ENCODE measurements at places on chromosomes 6 and 20. TPM values are rescaled to one million over a fixed set of nuclear protein-coding genes. Genes with fewer than 3 reads are reported as not detected.

DNA sequence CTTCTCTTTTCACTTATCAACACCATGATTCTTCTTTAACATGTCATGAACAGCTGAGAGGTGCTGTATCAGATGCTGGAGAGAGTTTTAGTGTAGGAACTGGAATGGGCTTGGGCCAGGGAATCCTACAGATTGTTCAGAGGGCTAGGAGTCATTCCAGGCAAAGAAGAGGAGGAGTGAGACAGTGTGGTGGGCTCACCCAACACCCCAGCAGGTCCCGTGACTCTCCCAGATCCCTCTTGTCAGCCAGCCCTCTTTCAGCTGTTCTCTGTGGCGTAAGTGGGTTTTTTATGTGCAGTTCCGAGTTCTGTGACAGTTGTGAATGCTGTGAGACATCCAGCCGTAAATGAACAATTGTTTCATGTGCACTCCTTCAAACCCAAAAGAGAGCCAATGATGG is 31.4 kb upstream of the CEP162 start:
- DNase-seq, result no peak
- H3K27me3 ChIP-seq, result no peaks in the 10 kb centered on the region
- no peak overlapping the region for H3K4me3 ChIP-seq
- H3K36me3 ChIP-seq, result no peaks in the 10 kb centered on the region
- no peak overlapping the region for H3K27ac ChIP-seq

DNA sequence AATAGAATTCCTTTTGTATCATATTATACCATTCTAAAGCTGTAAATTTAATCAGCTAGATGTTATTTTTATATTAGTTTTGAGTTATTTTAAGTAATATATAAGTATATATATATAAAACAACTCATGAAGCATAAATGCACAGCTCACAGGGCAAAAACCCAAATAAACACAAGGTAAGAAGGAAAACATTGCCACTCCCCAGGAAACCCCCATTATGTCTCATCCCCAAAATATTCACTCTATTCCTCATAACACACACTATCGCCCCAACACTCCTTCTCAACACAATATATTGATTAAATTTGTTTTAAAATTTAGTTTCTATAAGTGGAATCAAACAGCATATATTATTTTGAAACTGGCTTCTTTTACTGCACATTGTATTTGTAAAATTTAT is 98.6 kb upstream of the FAM83B start:
- H3K27me3 ChIP-seq, result no peaks in the 10 kb centered on the region
- H3K36me3 ChIP-seq, result no peaks in the 10 kb centered on the region
- DNase-seq, result no peak
- H3K27ac ChIP-seq, result no peak overlapping the region
- H3K4me1 ChIP-seq, result no peaks in the 10 kb centered on the region

DNA sequence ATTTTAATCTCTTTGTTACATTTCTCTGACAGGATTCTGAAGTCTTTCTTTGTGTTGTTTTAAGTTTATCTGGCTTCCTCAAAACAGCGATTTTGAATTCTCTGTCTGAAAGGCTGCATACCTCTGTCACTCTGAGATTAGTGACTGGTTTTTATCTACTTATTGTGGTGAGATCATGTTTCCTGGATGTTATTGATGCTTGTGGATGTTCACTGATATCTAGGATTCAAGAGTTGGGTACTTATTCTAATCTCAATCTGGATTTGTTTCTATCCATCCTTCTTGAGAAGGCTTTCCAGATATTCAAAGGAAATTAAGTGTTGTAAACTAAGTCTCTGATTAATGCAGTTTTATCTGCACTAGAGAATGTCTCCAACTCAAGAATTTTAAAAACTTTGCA is 1076.1 kb upstream of the ADGRB3 start:
- H3K27me3 ChIP-seq, result no peaks in the 10 kb centered on the region
- H3K36me3 ChIP-seq, result no peaks in the 10 kb centered on the region
- H3K4me3 ChIP-seq, result no peak overlapping the region
- DNase-seq, result no peak

GRCh38 chr6:159151266-159151855 is 17.8 kb upstream of the FNDC1 start:
- H3K4me3 ChIP-seq, result no peak overlapping the region
- H3K27ac ChIP-seq, result no peak overlapping the region
- H3K36me3 ChIP-seq, result no peaks in the 10 kb centered on the region
- peak; percentile 58 for DNase-seq
- H3K27me3 ChIP-seq, result peaks cover 4% of the 10 kb centered on the region

DNA sequence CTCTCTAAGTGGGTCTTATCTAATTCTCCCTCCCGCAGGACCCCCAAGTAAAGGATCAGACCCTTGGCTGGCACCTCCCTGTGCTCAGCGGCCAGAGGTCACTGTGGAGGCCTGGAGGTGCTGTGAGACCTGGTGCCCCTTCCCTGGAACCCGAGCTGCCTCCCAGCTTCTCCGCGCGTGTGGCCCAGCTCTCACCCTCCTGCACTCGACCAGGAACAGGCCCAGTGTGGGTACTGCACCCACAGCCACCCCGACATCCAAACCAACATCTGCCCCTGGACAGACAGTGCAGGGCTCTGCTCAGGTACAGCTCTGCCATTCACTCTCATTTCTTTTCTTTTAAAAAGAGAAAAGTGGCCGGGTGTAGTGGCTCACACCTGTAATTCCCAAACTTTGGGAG is 42.4 kb downstream of the TMEM242 start:
- no peaks in the 10 kb centered on the region for H3K27me3 ChIP-seq
- H3K27ac ChIP-seq, result no peak overlapping the region
- H3K4me1 ChIP-seq, result no peaks in the 10 kb centered on the region
- no peaks in the 10 kb centered on the region for H3K36me3 ChIP-seq

DNA sequence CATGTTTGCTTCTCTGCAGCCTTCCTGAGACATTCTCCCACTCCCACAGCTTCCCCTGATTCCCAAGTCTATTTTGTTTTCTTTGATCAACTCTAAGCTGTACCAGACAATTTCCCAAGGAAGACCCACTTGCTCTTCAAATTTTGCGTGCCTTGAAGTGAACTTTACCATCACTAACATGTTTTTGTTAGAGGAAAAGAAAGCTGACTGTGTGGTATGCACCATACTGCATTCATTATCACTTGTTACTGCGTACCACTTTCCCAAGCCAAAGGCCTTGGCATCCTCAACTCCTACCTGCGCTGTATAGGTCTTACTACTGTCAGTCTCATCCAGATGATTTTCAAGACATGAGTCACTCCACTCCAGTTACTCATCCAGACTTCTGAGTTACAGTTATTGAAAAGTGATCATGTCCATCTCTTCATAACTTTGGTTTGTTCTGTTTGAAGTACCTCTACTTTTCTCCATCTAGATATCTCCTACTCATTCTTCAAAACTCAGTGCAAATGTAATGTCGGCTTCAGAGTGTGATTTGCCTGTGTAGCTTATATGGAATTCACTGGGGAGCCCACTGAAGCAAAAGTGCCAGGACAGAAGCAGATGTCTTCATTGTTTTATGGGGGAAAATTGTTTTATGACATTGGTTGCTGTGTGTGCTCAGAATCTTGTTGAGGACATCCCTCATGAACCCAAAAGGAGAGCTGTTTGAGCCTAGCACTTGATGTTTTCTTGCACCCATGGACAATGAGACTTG is 5.2 kb downstream of the RPS12 start:
- no peak overlapping the region for H3K27ac ChIP-seq
- peaks cover 37% of the 10 kb centered on the region for H3K36me3 ChIP-seq
- peaks cover 5% of the 10 kb centered on the region for H3K4me1 ChIP-seq
- no peaks in the 10 kb centered on the region for H3K27me3 ChIP-seq
- peak; percentile 51 for DNase-seq

DNA sequence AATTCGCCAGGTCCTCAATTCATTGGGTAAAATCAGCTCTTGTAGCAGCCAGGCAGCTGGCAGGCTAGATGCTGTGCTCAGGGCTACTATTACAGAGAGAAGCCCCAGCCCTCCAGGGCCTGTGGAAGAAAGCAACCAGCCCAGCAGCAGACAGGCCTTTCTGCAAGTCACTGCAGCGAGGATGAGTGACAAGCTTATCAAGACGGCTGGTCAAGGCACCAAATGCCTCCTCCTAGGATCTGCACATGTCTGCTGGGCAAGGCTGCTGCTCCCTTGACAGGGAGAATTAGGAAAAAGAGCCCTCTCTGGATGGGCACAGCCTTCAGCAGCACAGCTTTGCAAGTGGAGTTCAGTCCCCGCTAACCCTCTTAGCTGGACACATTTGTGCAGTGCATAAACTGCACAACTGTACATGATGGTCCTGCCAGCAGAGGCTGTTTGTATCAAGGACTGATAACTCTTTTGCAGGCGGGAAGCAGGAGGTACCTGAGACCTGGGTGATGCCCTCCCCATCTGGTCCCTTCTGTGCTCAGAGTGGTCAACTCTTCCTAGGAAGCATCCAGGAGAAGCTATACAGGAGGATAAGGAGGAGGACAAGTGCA is 89.9 kb downstream of the CDC5L start:
- no peak for DNase-seq
- no peak overlapping the region for H3K27ac ChIP-seq
- H3K4me3 ChIP-seq, result no peak overlapping the region
- no peaks in the 10 kb centered on the region for H3K36me3 ChIP-seq
- H3K27me3 ChIP-seq, result peaks cover 49% of the 10 kb centered on the region
- peaks cover 2% of the 10 kb centered on the region for H3K4me1 ChIP-seq

CRISP3 gene
- total RNA-seq, result not detected

GRCh38 chr20:20938131-20938530 is 168.0 kb downstream of the LINC00237 start:
- H3K27me3 ChIP-seq, result no peaks in the 10 kb centered on the region
- H3K27ac ChIP-seq, result no peak overlapping the region
- no peaks in the 10 kb centered on the region for H3K36me3 ChIP-seq
- H3K4me3 ChIP-seq, result no peak overlapping the region

GRCh38 chr6:7426447-7427169 is 37.0 kb downstream of the RIOK1 start:
- no peak overlapping the region for H3K27ac ChIP-seq
- H3K4me3 ChIP-seq, result no peak overlapping the region
- H3K27me3 ChIP-seq, result no peaks in the 10 kb centered on the region
- no peaks in the 10 kb centered on the region for H3K4me1 ChIP-seq
- H3K36me3 ChIP-seq, result no peaks in the 10 kb centered on the region
- no peak for DNase-seq

DNA sequence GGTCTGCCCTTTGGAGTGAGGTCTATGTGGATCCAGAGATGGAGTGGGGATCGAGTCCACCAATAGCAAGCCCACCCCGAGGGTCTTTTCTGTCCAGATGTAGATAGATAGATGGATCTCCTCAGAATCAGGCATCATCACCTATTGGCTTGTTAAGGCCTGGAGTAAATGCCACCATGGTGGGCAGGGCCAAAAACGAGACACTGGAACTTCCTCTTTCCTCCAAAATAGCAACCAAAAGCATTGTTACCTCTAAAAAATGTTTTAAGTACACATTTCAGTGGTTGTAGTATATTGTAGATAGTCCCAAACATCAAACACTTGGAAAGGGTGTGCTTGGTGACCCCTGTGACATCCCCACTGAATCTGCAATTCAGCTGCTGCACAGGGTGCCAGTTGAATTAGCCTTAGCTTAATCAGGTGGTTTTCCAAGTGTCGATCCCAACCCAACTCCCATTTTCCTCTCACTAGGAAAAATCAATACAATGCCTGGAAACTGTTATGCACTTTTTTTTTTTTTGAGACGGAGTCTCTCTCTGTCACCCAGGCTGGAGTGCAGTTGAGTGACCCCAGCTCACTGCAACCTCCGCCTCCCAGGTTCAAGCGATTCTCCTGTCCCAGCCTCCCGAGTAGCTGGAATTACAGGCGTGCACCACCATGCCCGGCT is 35.0 kb upstream of the NELFCD start:
- no peak for DNase-seq
- H3K4me3 ChIP-seq, result no peak overlapping the region
- no peak overlapping the region for H3K27ac ChIP-seq
- H3K36me3 ChIP-seq, result no peaks in the 10 kb centered on the region

RAB44 gene
- not detected for total RNA-seq

GRCh38 chr6:19697744-19698290 is 139.4 kb upstream of the ID4 start:
- H3K4me3 ChIP-seq, result no peak overlapping the region
- peaks cover 11% of the 10 kb centered on the region for H3K27me3 ChIP-seq
- H3K4me1 ChIP-seq, result no peaks in the 10 kb centered on the region
- DNase-seq, result peak; percentile 81
- H3K27ac ChIP-seq, result no peak overlapping the region

GRCh38 chr6:111995404-111995803 is 58.5 kb upstream of the CCN6 start:
- H3K4me3 ChIP-seq, result no peak overlapping the region
- no peaks in the 10 kb centered on the region for H3K36me3 ChIP-seq
- no peak overlapping the region for H3K27ac ChIP-seq
- no peaks in the 10 kb centered on the region for H3K27me3 ChIP-seq
- no peak for DNase-seq

DNA sequence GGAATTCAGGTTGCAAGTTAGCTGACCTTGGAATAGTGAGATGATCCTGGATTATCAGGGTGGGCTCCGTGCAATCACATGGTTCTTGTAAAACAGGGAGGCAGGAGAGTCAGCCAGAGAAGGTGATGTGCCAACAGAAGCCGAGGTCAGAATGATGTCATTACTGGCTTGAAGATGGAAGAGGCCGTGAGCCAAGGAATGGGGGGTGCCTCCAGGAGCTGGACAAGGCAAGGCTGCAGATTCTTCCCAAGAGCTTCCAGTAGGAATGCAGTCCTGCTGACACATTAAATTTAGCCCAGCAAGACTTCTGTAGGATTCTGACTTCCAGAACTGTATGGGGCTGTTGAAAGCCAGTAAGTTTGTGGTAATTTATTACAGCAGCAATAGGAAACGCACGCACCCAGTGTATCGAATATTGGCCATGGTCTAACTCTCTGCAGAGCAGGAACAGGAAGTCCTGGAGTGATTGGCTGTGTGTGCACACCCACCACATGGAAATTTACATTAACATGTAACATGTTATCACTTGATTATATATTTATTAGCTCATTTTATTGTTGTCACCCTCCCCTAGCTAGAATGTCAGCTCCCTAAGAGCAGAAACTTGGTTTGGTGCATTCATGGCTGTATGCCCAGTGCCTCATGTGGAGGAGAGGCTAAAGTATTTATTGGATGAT is 19.1 kb downstream of the SLC24A3 start:
- H3K27ac ChIP-seq, result no peak overlapping the region
- H3K27me3 ChIP-seq, result no peaks in the 10 kb centered on the region
- DNase-seq, result no peak
- H3K4me1 ChIP-seq, result no peaks in the 10 kb centered on the region

GRCh38 chr6:166467436-166468000 is 84.8 kb upstream of the MPC1 start:
- DNase-seq, result no peak
- no peak overlapping the region for H3K4me3 ChIP-seq
- H3K27ac ChIP-seq, result no peak overlapping the region
- peaks cover 2% of the 10 kb centered on the region for H3K4me1 ChIP-seq
- no peaks in the 10 kb centered on the region for H3K27me3 ChIP-seq

HUS1B gene
- total RNA-seq, result 0.56 TPM

Data from IMR-90 (cell line).